ENCODE measurements at places on chromosomes 5 and 9. TPM values are rescaled to one million over a fixed set of nuclear protein-coding genes. Genes with fewer than 3 reads are reported as not detected.
A peak's percentile ranks its signal among the peaks of the same experiment; 100 is the strongest.

Gene SETD9
- total RNA-seq, result 8.5 TPM

- H3K4me1 ChIP-seq, result no peaks in the 10 kb centered on the region
- H3K27me3 ChIP-seq, result no peaks in the 10 kb centered on the region
- H3K27ac ChIP-seq, result no peak overlapping the region
- H3K4me3 ChIP-seq, result no peak overlapping the region
- H3K36me3 ChIP-seq, result peaks cover 18% of the 10 kb centered on the region
Observed at GRCh38 chr5:176394881-176395675, 6.5 kb downstream of the HIGD2A start.

DNA sequence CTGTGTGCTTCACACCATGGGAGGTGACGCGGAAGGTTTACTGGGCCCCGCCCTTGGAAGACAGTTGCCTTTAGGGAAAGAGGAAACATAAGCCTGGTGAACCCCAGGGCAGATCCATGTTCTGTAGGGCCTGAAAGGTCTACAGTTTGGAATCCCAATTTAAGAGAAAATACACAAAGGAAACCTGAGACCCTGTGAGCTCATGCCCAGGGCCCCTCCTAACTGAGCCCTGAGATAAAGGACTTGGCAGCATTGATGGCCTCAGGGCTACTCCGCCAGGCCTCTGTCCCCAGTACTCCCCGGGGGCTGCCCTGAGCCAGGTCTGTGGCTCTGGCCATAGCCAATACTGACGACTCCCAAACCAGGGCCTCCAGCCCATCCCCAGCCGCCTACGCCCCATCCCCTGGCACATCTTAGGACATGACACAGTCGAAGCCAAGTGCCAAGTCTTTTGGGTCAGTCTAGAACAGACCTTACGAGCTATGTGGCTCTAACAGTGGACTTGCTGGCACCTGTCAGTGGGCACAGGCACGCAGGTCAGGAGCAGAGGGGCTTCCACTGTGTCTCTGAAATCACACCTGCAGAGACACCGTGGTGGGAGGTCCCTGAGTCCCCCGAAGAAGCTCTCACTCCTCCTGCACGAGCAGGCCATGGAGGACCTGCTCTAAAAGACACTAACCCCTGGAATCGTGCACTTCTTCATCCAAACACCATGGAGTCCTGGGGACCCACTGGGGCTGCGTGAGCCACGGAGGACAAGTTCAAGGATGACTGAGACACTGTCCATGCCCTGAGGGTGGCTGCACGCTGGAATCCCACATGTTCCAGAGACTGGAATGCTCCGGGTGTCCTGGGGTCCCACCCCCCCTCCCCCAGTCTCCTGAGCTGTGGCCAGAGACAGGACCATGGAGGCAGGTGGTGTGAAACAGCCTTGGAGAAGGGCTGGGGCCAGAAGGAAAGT is 40.3 kb upstream of the BARHL1 start:
- no peaks in the 10 kb centered on the region for H3K36me3 ChIP-seq
- no peaks in the 10 kb centered on the region for H3K27me3 ChIP-seq
- peaks cover 11% of the 10 kb centered on the region for H3K4me1 ChIP-seq
- H3K27ac ChIP-seq, result no peak overlapping the region
- peak; percentile 54 for DNase-seq
- no peak overlapping the region for H3K4me3 ChIP-seq

GRCh38 chr9:20754556-20754955 is 70.5 kb downstream of the FOCAD start:
- H3K36me3 ChIP-seq, result peaks cover 5% of the 10 kb centered on the region
- H3K4me1 ChIP-seq, result peaks cover 10% of the 10 kb centered on the region

DNA sequence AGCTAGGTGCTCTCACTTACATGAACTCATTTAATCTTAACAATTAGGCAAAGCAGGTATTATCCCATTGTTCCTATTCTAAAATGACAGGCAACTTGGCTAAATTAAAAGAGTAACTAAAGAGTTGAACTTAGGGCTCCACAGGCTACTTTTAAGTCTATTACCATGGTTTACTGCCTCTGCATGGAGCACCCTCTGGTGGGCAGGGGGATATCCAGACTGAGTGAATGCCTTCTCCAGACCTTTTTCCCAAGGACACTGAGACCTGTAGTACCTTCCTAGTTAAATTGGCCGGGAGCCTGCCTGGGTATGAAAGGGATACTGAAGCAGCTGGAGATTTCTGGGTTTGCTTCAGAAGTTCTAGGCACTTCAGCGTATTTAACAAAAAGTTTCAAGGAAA is 238.1 kb downstream of the ELAVL2 start:
- no peak for DNase-seq
- H3K36me3 ChIP-seq, result no peaks in the 10 kb centered on the region
- no peak overlapping the region for H3K27ac ChIP-seq
- no peaks in the 10 kb centered on the region for H3K4me1 ChIP-seq
- H3K27me3 ChIP-seq, result peaks cover 2% of the 10 kb centered on the region
- H3K4me3 ChIP-seq, result no peak overlapping the region

DNA sequence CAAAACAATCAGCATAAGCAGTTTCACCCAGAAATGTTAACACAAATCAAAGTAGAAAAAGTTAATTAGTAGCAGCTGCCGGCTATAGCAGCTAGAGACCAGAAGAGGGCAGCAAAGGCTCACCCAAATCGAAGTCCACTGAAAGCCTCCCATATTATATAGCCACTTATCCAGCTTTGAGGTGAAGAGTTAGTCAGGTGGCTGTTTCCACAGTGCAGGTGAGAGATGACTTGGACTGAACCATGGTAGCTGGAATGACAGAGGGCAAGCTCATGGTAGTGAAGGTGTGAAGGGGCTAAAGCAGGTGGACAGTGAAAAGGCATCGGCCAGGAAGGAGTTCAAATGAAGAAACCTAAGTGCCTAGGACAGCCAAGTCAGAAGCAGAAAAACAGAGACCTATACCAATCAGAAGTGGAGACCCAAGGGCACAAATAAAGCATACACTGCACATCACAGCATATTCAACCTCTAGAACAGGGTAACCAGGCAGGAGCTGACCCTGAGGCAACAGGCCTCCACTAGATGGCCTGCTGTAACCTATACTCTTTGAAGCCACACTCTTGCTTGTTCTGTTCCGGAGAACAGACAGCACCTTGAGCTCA is 7.2 kb upstream of the RNF38 start:
- H3K4me3 ChIP-seq, result no peak overlapping the region
- DNase-seq, result no peak
- H3K27me3 ChIP-seq, result no peaks in the 10 kb centered on the region
- H3K36me3 ChIP-seq, result no peaks in the 10 kb centered on the region
- no peaks in the 10 kb centered on the region for H3K4me1 ChIP-seq

Gene FRRS1L
- 5.3 TPM for total RNA-seq

- DNase-seq, result no peak
- H3K36me3 ChIP-seq, result no peaks in the 10 kb centered on the region
- no peak overlapping the region for H3K4me3 ChIP-seq
- no peak overlapping the region for H3K27ac ChIP-seq
- H3K27me3 ChIP-seq, result peaks cover 16% of the 10 kb centered on the region
- no peaks in the 10 kb centered on the region for H3K4me1 ChIP-seq
Observed at GRCh38 chr5:116045821-116046220, 13.5 kb downstream of the ARL14EPL start.

- peak; percentile 34 for DNase-seq
- no peak overlapping the region for H3K4me3 ChIP-seq
- peaks cover 16% of the 10 kb centered on the region for H3K4me1 ChIP-seq
- no peak overlapping the region for H3K27ac ChIP-seq
- H3K27me3 ChIP-seq, result no peaks in the 10 kb centered on the region
Observed at GRCh38 chr9:134027561-134027960, 2.3 kb downstream of the BRD3OS start.

Gene SETX
- total RNA-seq, result 44.7 TPM

DNA sequence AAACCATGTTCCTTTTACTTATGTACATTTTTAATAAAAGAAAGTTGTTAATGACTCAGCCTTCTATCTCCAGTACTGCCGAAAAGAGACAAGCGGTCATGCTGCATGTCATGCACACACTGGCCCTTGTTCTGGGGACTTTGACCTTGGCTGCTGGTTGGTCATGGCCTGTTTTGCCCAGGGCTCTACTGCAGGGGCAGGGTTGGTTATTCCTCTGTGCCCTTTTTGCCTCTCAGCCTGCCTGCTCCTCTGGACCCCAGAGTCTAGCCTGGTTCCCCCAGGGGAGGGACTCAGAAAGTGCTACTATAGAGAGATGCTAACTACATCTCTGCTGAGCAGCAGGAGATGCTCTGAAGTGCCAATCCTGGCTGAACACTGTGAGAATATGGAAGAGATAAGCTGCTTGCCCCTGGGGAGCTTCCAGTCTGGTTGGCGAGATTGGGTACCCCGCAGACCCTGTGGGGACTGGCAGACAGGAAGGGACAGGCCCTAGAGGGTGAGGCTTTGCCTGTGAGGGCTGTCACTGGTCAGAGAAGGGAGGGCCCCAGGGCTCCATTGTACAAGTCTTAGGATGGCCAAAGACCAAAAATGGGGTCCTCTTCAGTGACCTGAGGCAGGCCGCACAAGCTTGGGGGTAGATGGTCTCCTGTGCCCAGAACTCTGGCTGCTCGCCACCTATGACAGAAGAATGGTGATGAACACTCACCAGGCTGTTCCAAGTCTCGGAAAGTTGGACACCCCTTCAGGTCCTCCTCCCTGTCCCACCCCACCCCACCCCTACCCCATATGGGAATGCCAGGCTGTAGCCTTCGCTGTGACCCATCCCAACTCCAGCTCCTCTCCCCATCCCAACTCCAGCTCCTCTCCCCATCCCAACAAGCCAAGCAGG is 14.3 kb downstream of the IRF1 start:
- H3K4me1 ChIP-seq, result peaks cover 30% of the 10 kb centered on the region
- H3K27me3 ChIP-seq, result no peaks in the 10 kb centered on the region
- no peak overlapping the region for H3K27ac ChIP-seq
- no peak overlapping the region for H3K4me3 ChIP-seq

Gene SUSD3
- total RNA-seq, result not detected

GRCh38 chr9:14193328-14193990 is 120.5 kb downstream of the NFIB start:
- DNase-seq, result no peak
- no peak overlapping the region for H3K4me3 ChIP-seq
- H3K27ac ChIP-seq, result no peak overlapping the region

- no peak for DNase-seq
- no peaks in the 10 kb centered on the region for H3K27me3 ChIP-seq
- H3K36me3 ChIP-seq, result no peaks in the 10 kb centered on the region
Observed at GRCh38 chr5:97629276-97629675, 446.2 kb upstream of the RIOK2 start.
